Heart right ventricle (tissue), 16 donors: ENCODE measurements at places on chromosomes 4 and X.

DNA sequence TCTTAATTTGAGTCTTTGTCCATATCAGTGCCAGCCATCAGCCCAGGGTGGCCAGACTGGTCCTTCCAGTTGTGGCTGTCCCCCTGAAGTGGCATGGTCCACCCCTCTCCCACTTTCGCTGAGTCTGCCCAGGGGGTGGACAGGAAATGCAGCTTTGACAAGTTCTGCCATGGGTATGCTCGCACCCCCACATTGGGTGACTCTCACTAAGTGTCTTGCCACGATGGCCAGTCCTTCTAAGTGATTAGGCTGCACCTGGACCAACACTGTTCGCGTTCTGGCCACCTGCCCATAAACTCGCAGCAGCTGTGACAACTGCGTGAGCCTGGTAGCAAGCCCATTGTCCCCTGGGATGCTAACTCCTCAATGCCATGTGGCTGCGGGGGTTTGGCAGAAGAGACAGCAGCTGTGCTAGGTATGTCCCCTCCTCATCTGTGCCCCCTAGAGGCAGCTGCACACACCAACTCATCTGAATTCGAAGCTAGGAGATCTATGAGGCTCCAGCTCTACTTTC, 10.0 kb upstream of the LNX1 start:
- peak; percentile 21 for DNase-seq

DNA sequence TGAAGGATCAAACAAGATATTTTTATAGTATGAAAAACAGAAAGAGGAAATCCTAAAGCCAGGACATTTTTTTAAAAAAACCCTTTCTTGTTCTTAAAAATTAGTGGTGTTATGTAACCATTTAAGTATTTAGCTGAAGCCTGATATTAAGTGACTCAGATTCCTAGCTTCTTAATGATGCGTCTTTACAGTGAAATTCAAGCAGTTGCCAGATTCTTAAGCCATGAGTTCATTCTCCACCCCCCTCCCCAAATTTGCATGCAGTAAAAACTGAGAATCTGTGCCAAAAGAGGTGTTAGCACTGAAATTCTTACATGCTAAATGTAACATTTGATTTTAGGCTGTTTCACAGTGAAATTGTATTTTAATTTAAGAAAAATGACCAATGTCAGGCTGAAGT, 180.8 kb downstream of the RAPGEF2 start:
- DNase-seq = no peak

- no peak for DNase-seq
Measured at GRCh38 chrX:124534536-124534935, 188.2 kb downstream of the SH2D1A start.

DNA sequence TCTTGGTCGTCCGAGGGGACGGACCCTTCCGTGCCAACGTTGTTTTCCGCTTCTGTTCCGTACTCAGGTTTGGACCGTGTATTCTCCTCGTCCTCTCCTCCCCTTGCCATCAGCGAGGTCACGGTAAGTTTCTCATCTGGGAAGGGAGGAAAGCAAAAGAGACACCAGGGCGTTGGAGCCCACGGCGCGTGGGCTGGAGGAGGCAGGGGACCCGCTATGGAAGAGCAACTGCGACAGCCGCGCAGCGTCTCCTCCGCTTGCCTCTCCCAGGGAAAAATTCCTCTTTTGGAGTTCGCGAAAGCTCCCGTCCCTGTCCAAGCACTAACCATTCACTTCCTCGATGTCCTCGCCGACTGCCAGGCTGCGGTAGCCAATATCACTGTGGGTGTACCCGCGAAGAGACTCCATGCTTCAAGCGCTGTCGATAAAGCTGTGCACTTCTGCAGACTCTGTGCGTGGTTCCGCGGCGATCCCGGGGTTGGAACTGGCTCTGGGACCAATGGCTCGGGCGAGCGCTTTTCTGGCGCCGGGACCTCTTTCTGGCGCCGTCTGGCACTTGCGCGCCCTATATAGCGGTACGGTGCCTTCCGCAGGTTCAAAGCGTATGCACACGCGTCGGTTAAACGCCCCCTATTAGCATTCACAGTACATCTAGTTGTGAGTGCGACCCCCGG, at the start of gene ESX1:
Gene ESX1, minus strand, starts transcription at position 492 of the 674 bp plus-strand sequence. Its CDS starts 84 bp downstream, at position 408.
- DNase-seq = no peak

GRCh38 chrX:49058794-49059193, at the start of gene CCDC120:
TSS of gene CCDC120 (plus strand) at chrX:49058999. CDS start at chrX:49062042, 3,043 bp downstream.
- DNase-seq = no peak

- peak; percentile 28 for DNase-seq
Measured at GRCh38 chrX:136168929-136169735, 21.8 kb downstream of the FHL1 start.

DNA sequence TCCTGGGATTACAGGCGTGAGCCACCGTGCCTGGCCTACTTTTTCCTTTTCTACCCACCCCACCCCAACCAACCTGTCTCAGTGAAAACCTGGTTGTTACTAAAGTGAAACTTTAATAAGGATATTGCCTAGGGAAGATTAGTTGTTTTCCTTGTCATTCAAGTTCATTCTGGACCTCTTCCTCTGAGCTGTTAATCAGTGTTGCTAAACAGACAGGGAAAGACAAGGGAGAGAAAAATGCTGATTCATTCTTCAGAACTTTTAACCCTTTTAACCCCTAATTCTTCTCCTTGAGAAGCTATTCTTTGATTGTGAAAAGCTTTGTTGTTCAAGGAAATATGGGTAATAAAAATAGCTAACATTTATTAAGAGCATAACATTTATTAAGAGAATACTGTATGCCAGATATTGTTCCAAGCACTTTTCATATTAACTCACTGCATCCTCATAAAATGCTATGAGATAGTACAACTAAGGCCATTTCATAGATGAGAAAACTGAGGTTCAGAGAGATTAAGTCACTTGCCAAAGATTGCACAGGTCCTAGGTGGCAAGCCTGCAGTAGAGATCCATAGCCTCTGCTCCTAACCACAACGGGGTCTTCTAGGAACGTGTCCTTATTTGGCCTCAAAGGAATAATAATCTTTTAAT, 34.8 kb downstream of the OSTC start:
- DNase-seq = no peak

- peak; percentile 58 for DNase-seq
Measured at GRCh38 chr4:182880387-182881356, 36.5 kb downstream of the DCTD start.

- no peak for DNase-seq
Measured at GRCh38 chr4:173498023-173498422, 32.0 kb downstream of the HAND2 start.

DNA sequence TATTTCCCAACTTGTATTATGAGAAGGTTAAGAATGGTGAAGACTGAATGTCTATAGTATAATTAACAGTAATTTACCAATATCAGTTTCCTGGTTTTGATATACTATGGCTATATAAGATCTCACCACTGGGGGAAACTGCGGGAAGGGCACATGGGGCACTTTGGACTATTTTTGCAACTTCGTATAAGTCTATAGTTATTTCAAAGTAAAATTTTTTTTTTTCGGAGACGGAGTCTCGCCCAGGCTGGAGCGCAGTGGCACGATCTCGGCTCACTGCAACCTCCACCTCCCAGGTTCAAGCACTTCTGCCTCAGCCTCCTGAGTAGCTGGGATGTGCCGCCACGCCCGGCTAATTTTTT, 46.1 kb downstream of the CXorf58 start:
- DNase-seq = no peak

DNA sequence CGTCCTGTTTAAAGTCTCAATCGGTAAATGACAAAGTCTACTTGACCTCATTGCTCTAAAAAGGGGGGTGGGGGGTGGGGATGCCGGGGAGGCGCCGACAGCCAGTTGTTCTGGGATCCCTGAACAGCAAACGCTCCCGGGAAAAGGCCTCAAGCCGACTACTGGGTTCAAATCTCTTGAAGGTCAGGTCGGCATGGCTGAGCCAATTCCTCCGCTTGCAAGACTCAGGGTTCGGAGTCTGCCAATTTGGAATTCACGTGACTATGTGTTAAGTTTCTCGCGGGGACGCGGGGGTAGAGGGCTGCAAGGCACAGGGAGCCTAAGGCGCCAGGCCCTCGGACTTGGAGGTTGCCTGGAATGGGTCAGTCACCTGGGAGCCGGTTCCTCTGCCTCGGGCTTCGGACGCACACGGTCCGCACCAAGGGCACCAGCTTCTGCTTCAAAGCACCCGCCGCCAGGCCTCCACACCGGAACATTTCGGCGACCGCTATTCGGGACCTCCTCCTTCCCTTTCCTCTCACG, 399 bp downstream of the AIFM1 start:
- DNase-seq = no peak

DNA sequence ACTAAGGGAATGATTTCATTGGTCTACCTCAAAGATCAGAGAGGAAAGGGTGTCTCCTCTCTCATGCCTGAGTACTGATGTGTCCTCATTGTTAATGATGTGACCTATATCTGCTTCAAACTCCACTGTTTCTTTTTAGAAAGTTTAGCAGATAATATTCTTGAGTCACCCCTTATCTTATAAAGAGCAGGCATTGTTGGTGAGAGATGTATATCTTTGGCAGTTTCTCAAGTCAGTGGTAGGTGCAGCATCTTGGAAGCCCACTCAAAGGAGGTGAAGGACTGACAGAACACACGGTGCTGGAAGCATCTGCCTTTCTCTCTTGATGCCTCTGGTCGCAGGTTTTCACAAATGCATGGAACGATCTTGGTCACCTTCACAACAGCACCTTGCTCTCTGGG, 71.2 kb downstream of the ZNF518B start:
- no peak for DNase-seq

GRCh38 chrX:7145454-7145853, 2.1 kb upstream of the STS start:
- no peak for DNase-seq

DNA sequence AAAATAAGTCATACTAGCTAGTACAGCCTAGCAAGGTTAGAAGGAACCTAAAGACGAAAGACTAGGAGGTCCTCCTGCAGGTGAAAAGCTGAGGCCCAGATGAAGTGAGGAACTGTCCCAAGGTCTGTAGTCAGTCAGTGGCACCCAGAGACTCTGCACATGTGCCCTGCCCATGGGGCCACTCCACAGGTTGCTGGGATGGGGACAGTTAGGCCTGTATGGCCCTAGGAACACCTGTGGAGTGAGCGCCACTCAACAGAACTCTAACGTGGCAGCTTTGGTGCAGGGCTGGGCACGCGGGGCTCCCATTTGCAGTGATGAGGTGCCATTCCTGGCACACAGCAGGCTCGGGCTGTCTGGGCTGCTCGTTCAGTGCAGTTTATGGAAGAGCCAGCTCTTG, 14.8 kb downstream of the ZNF185 start:
- no peak for DNase-seq

DNA sequence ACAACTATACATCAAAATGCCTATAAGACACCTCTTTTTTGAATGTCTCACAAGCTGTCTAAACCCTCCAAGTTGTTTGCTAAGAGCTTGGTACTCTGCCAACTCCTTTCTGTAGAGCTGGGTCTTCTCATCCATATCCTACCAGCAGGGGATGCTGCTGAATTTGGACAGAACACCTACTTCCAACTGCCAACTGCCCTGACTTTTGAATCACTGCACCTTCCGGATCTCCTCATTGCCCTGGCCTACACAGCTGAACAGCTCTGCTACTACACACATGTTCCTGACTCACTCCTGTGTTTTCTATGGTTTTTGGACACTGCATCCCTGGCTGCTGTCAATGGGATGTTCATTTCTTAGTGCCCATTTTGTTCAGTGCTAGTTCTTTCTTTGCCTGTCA, 18.7 kb downstream of the FAM184B start:
- DNase-seq = no peak

- no peak for DNase-seq
Measured at GRCh38 chr4:70488748-70489147, 16.8 kb downstream of the MUC7 start.

GRCh38 chrX:39532761-39533160, 565.0 kb downstream of the BCOR start:
- DNase-seq = no peak

DNA sequence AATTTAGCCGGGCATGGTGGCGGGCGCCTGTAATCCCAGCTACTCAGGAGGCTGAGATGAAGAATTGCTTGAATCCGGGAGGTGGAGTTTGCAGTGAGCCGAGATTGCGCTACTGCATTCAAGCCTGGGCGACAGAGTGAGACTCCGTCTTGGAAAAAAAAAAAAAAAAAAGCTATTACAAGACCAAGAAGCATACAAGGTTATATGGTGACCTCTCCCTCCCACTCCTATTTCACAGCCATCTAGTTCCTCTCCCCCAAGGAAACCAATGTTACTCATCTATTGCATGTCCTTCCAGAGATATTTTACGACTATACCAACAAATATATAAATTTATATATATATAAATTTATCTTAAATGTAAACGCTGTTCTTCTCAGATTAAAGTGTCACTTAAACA, 3.2 kb downstream of the SLC9A7 start:
- DNase-seq = no peak

DNA sequence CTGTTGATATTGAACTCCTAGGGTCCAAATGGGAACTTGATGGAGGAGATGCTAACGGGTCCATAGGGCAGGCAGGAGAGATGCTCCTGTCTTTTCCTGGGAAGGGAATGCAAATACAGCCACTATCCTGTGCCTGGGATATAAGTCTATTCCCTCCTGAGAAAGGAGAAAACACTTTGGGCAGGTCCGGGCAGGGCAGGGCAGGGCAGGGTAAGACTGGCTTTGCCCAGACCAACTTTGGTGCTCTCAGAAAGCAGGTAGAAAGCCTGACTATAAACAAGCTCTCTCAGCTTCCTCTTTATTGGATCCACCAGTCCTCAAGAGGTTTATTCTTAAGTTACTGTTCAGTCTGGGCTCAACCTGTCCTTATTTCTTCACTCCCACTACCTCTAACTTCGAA, 232.3 kb downstream of the PTTG2 start:
- DNase-seq = no peak

GRCh38 chr4:69781458-69782418, 21.3 kb upstream of the SULT1B1 start:
- no peak for DNase-seq

GRCh38 chrX:101430457-101431078, 22.5 kb downstream of the HNRNPH2 start:
- DNase-seq = no peak

DNA sequence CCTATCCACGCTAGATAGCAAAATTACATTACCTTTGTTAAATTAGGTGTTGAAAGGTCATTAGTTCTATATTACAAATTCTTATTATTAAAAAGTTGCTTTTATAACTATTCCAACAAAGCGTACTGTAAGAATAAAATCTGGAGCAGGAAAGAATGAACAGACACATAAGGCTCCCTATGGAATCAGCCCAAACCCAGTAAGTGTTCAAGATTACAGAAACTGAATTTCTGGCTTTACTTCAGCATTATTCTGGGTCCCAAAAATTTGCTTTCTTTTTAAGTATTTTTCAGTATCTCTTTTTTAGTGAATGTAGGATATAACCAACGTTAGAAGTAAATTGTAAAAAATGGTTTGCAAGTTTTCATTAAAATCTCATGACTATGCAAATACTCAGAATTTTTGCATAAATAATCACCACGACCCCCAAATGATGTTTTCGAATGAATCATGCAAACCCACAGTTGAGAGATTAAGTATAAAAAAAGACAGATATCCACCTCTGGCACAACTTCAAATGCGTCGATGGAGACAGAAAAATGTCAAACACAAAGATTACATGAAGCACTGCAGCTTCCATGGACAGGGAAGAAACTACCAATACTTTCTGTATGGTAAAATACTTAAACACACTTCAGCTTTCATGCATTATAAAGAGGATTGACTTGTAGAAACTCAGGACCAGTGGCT, 238.5 kb downstream of the RASL11B start:
- no peak for DNase-seq
